Astrocyte (in vitro differentiated cells and primary cell): ENCODE measurements at places on chromosomes 7 and 10.

DNA sequence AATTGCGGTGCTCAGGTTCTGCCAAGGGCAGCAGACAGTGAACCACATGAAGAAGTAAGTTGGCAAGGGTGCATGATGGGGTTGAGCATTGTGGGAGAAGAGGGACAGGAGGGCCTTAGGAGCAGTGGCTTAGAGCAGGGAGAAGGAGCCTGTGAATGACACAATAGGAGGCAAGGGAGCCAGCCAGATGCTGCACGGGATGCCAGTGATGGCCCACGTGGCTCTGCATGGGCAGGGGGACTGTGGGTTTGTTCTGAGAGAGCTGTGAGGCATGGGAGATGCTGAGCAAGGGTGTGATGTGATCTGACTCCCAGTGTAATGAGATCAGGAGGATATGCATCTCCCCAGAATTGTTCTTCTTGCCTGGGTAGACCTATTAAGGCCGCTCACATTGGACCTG, 60.9 kb downstream of the C10orf90 start:
- no peak for DNase-seq

DNA sequence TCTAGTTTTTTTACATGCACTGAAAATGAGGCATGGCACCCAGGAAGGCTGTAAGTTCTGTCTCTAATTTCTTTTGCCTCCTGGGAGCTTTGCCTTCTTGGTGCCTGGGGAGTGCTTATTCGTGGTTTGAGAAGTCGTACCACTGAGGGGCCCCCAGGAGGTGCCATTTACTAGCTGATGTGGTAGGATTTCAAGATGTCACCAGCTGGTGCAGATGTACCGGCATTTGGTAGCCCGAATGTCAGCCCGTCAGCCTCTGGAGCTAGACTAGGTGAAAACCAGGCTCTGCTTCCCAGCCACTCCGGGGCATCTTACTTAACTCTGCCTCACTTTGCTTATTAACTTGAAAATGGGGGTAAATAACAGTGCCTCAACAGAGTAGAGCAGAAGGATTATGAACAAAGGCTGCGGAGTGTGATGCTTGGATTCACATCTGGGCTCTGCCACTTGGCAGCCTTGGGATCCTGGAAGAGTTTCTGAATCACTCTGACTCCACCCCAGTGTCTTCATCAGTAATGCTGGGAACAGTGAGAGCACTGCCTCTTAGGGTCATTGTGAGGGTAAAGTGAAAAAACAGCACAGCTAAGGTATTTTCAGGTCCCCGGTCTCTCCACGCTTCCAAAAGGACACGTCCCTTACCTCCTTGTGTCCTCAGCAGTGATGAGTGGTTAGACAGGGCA, 31.4 kb upstream of the BTBD16 start:
- DNase-seq: peak; percentile 24

- DNase-seq: no peak
Measured at GRCh38 chr10:73881221-73881919, 7.0 kb upstream of the CAMK2G start.

GRCh38 chr7:34759477-34760125, 101.6 kb downstream of the NPSR1 start:
- peak; percentile 16 for DNase-seq

DNA sequence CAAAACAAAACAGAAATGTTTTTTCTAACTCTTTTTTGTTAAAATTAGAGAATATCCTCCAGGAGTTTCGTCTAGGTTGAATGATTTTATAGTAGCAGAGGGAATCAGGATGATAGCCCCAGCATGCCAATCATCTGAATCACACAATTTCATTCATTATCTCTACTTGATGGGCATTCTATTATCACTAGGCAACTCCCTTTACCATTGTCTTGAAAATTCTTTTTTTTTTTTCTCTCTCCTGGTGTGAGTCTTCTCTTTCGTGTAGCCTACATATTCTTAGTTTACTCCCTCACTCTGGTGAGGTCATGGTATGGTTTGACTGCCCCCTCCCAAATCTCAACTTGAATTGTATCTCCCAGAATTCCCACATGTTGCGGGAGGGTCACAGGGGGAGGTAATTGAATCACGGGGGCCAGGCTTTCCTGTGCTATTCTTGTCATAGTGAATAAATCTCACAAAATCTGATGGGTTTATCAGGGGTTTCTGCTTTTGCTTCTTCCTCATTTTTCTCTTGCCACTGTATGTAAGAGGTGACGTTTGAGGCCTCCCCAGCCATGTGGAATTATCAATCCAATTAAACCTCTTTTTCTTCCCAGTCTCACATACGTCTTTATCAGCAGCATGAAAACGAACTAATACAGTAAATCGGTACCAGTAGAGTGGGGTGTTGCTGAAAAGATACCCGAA, 105.0 kb downstream of the OTUD1 start:
- no peak for DNase-seq

DNA sequence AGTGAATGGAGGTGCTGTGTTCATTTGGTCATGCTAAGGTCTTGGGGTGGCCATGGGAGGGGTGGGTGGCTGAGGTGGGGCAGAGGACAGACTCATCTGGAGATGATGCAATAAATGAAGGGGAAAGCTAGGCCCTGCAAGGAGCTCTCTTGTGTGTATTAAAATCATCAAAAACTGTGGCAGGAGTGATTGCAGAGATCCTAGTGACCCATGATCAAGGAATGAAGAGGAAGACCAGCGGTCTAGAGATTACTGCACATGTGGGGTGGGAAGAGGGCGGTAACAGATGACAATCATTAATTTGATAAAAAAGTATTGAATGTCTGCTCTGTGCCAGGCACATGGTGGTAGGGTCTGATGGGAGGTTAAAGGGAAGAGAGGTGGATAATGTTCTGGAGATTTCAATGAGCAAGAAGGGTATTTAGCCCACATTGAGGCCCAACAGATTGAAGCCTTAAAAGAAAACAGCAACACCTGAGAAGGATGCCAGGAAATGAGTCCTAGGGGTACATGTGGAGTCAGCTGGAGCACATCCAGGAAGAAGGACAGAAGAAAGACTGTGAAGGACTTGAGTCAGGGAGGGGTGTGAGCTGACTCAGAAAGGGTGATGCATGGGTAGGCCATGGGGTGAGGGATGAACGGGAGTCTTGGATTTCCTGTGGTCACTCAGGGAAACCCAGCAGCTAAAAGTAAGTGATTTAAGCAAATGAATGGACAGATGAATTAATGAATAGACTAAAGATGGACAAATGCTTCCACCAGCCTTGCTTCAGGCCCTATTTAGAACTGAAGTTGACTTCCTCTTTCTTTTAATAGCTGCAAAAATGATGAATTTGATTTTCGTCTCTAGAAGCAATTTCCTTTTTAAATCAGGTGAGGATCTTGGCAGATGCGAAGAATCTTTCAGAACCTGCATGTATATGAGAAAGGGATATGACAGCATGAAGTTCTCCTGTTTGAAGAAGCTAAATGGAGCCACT, 83.1 kb upstream of the IGFBP3 start:
- DNase-seq: peak; percentile 93
